ENCODE measurements at places on chromosomes 11 and 22.

DNA sequence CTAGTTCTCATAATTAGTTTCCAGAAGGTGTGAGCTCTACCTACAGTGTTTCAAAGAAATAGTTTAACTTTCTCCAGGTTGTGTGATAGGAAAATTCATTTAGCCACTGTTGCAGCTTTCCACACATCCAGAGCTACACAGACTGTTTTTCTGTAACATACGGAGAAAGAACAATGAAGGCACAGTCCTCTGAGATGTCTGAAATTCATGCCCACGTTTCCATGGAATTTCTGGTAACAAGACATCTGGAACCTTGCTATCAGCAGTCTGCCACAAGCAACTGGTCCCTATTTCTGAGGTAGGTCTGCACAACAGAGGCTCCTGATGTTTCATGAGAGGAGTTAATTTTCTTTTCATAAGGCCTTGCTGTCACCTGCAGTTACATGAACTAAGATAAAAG is 273.3 kb upstream of the C11orf87 start:
- DNase-seq = no peak

DNA sequence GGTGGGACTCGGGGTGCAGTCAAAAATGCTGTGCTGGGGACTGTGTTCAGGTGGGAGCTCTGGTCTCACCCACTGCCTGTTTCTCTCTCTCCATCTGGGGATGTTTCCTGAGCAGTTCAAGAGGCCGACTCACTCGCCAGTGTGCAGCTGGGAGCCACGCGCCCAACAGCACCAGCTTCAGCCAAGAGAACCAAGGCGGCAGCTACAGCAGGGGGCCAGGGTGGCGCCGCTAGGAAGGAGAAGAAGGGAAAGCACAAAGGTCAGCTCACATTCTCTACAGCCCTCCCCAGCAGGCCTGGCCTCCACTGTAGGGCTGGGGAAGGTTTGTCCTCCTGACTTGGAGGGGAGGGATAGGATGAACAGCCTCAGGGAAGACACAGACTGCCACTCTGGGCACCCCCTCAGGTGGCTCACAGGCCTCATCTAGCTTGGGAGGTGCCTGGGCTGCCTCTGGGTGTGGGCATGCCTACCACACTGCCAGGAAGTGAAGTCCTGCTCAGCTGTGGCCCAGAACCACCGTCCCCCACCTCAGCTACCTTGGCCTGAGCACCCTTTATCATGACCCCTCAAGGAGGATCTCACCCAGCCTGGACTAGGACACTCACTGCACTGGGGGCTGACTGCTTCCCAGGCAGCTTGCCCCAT is 13.0 kb downstream of the TUB start:
- no peak for DNase-seq

DNA sequence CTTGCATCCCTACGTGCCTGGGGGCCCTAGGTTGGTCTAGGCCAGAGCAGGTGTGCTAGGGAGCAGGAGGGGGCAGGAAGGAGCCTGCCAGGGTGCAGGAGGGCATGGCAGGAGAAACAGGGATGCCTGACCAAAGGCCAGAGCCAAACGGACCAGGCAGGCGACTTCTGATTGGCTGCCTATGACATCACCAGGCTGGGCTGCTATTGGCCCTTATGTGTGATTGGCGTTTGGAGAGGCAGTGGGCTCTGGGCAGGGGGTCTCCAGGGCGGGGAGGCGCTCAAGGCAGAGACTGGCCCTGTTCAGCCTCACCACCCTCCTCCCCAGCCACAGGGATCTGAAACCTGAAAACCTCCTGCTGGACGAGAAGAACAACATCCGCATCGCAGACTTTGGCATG is 44.4 kb downstream of the MOB2 start:
- DNase-seq = no peak

GRCh38 chr22:43441216-43441615 is 29.4 kb downstream of the MPPED1 start:
- DNase-seq = no peak

DNA sequence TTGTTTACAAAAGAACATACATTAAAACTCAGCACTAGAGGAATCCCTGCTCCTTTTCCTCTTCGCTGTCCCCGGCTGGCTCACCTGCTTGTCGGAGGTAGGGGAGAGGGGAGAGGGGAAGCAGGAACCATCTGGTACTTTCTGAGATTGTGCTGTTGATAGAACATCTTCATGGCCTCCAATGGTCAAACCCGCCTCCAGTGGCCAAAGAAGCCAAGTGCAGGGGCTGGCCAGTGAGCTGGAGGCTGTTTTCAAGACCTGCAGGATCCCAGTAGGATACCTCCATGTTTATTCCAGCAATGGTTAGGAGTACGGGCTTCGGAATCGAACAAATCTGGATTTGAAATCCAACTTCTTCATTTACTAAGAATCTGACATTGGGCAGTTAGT is 92.6 kb downstream of the PKNOX2 start:
- DNase-seq = no peak

GRCh38 chr22:24011735-24012068 is 598 bp downstream of the CABIN1 start:
- DNase-seq = no peak

DNA sequence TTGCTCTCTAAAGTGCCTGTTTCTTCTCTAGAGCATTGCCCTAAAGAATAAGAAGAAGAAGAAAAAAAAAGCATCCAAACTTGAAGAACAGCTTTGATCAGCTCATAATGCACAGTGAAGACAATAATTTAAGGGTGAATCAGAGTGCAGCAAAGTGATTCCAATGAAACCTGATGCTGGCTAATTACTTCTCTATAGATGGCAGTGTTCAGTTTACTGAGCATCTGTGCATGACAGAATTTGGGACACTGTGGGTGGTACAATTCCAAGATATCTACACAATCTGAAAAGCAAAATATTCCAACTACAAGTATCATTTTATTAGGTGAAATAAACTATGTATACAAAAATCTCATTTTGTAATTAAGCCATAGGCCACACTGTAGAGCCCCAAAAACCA is 450.5 kb upstream of the CCDC90B start:
- no peak for DNase-seq

DNA sequence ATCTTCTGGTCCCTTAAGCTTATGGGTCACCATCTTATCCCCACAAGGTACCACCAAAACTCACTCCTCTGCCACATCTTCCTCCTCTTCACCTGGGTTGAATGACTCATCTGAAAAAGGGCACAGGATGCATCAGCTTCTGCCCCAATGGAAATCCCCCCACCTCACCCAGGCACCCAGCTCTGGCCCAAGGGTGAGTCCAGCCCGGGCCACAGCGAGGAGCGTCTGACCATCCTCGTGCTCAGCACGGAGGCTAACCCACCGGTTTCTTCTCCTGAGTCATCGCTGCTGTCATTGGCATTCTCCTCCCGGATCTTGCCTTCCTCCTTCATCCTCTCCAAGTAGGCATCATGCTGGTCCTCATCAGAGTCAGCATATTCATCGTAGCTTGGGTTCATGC is 5.3 kb upstream of the TNKS1BP1 start:
- no peak for DNase-seq

- no peak for DNase-seq
Measured at GRCh38 chr11:100823360-100823759, 136.3 kb downstream of the ARHGAP42 start.

- DNase-seq = no peak
Measured at GRCh38 chr11:72921028-72921716, 107.0 kb downstream of the ATG16L2 start.

- DNase-seq = no peak
Measured at GRCh38 chr22:23745791-23746190, 5.1 kb downstream of the ZNF70 start.

DNA sequence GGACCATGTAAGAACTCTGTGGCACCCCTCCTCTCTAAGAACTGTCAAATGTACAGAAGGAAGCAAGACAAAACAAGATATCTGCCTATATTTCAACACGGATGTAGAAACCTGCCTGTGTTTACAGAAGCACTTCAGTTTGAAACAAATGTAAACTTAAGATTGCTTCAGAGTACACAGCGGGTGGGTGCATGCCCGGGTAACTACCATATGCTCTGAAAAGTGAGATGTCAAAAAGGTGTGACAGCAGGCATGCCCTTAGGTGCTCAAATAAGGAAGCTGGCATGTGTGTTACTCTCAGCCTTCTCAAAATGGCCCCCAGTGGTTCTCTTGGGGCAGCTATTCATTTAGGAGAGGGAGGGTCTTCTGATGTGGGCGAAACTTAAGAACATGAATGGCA is 5.2 kb downstream of the ACP2 start:
- no peak for DNase-seq

DNA sequence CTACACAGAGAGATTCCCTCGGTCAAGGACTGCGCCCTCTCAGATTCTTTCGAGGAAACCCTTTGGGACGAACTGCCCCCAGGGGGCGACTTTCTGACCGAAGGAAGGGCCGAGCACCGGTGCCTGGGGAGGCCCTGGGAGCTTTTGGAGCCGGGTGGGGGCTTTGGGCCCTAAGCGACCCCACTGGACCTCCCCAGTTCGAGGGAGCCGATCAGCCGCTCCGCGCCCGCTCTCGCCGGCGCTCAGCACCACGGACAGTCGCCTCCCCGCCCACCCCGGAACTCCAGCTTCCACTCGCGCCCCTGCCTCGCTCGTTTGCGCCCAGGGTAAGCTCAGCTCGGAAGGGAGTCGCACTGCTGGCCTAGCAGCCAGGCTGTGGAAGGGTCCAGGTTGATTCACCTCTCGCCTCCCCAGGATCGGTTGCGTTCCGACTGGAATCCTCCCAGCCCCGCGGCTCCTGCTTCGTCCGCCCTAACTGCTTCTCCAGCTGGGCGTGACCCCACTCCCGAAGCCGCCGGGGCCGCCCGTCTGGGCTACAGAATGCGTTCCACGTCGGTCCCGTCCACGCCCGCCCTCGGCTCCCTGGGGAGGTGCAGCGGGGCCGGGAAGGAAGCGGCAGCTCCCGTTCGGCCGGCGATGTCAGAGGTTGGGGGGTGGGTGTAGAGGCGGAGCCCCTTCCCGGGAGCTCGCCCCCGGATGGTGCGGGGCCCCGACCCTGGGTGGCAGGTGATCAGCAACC is 428 bp downstream of the SCN3B start:
- DNase-seq = peak; percentile 67

DNA sequence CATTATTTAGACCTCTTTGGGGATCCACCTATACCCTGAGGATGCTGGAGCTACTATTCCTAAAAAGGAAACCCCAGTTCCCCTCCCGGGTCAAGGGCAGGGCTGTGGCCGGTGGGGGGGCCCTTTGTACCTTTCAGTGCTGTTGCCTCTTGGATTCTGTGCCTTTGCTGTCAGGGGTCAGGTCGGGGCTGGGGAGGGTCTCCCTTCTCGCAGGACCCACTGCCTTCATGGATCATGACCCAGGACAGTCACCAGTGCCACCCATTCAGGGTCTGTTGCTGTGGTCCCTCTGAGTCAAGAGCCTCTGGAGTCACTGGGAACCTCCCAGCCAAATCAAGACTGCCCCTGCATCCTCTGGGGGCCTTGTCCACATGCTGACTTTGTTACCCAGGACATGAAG is 78.1 kb upstream of the CCND1 start:
- DNase-seq = no peak

GRCh38 chr11:7196396-7197146 is 55.1 kb upstream of the SYT9 start:
- no peak for DNase-seq

GRCh38 chr11:17792161-17792560 is 57.6 kb downstream of the KCNC1 start:
- no peak for DNase-seq

DNA sequence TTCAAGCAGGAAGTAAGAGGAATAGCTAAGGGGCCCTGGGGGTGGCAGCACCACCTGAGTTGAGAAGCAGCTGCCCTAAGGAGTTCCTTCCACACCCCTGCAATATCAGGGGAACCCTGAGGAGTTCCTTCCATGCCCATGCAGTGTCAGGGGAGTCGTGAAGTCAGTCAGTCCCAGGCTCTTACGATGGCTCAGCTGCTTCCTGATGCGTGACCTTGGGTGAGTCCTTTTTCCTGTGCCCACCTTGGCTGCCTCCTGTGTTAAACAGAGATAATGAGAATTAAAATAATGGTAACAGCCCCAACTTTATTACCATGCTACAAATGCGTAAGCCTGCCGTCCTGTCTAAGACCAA is 181.1 kb downstream of the MIAT start:
- DNase-seq = no peak

DNA sequence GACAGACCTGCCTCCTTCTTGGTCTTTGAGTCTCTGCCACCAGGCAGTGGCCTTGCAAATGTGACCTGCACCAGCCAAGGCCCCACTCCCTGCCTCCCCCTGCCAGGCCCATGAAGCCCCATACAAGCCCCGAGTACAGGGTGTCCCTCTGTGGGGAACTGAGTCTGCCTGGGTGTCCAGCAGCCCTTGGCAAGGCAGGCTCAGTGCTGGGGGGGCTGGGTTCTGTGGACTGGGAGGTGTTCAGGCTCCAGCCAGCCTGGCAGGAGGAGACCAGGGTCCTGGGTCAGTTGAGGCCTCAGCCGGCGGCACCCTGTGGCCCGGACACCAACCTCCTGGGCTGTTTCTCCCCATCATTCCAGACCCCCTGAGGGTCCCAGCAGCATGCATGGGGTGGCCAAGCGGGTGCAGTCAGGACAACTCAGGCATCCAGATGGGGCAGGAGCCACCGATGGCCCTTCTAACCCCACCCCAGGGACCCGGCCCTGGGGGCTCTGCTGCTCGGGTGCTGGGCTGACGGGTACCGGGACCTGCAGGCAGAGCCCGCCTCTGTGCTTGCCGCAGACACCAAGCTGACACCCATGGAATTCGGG is 5.7 kb downstream of the MUC5AC start:
- no peak for DNase-seq

DNA sequence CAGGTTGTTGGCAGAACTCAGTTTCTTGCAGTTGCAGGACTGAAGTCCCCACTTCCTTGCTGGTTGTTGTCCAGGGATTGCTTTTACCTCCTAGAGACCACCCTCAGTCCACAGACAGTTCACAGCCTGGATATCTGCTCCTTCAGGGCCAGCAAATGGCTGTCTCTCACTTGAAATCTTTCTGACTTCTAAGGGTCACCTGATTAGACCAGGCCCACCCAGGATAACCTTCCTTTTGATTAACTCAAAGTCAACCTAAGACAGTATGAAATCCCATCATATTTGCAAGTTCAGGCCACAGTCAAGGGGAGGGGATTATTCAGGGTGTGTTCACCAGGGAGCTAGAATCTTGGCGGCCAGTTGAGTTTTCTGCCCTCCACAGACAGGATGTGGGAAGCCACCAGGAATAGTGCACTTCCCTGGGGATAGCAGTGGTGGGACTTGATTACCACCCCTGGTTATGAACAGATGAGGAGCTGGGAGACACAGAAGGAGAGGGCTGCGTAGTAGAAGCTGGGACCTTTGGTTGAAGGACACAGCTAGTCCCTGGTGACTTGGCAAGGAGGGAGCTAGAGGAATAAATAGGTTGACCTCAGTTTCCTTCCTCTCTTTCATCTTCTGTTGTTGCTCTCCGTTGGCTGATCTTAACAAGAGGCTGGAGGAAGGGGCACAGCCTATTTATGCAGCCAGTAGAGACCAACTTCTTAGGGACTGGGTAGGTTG is 33.4 kb downstream of the MIAT start:
- no peak for DNase-seq

Measured in RWPE2 (cell line).